HuH-7.5 (cell line): ENCODE measurements at places on chromosomes 1 and 21.

- DNase-seq, result no peak
These were observed 108.2 kb downstream of the TIAM1 start for GRCh38 chr21:31235671-31236450.

DNA sequence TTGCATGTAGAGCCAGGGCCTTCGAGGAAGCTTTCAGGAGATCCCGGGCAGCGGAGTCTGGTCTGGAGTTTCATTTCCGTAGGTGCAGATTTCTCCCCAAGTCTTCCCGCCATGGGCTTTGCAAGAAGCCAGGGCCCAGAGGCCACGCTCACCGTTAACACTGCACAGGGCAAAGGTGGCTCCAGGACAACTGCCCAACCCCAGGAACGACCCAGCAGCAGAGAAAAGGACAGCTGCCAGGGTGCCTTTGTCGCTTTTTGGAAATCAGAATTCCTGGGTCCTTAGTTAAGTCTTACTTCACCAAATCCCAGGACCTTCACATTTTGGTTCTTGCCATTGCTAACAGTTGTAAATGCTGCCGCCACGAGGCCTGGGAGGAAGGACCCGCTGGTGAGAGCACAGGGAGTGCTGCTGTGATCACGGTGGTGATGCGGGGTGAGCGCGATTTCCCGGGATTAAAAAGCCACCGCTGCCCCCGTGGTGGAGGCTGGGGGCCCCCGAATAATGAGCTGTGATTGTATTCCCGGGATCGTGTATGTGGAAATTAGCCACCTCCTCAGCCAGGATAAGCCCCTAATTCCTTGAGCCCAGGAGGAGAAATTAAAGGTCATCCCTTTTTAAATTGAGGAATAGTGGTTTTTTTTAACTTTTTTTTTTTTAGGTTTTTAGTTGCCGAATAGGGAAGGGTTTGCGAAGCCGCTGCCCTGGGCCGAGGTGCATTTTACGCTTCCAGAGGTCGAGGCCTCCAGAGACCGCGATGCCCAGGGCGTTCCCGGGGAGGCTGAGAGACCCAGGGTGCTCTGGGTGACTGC lies 8.2 kb downstream of the SIM2 start:
- no peak for DNase-seq

DNA sequence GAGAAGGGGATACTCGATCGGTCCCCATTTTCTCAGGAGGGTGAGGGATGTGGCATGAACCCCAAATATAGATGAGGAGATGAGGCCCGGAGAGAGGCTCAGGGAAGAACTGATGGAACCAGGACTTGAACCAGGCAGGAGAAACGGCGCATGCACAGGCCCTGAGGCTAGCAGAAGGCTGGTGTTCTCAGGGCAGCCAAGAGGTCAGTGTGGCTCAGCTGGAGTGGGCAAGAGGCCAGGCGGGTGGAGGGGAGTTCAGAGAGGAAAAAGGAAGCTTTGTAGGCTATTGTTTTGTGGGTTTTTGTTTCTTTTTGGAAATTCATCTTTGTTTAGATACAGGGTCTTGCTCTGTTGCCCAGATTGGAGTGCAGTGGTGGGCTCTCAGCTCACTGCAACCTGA lies 122.0 kb downstream of the LACTBL1 start:
- no peak for DNase-seq

DNA sequence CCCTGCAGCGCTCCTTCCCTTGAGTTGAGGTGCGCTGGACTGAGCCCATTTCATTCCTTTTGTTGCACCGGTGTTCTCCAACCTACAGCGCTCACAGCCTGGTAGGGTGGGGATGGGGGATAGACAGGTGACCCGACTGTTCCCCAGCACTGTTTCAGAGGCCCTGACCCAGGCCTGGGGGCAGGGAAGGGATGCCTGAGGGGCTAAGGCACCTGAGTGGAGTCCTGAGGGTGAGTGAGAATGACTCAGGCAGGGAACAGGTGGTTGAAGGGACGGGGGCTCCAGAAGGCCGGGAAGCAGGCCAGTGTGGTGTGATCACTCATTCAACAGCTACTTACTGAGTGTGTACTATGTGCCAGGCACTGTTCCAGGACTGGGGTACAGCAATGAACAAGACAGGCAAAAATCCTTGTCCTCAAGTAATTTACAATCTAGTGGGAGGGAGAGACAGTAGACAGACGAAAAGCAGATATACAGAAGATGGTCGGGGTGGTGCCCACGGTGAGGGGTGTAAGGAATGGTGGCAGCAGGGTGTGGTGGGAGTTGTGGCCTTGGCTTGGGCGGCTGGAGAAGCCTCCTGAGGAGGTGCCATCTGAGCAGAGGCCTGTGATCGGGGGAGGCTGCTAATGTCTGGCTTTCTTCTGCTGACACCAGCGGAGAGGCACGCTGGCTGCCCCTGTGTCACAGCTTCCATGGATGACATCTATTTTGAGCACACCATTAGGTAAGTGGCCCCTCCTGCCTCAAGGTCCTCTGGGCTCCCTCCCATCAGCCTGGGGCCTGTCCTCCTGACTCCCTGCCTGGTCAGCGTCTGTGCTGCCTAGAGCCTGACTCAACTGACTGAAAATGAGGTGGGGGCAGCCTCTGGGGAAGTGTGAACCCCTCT lies 37.4 kb downstream of the ACOT11 start:
- DNase-seq, result no peak
